ENCODE measurements at places on chromosomes 11 and 22. TPM values are rescaled to one million over a fixed set of nuclear protein-coding genes. Genes with fewer than 3 reads are reported as not detected.

MYOD1 gene
- not detected for total RNA-seq

CRYBB3 gene
- total RNA-seq: not detected

CD6 gene
- total RNA-seq: not detected

PLAAT5 gene
- total RNA-seq: 0.39 TPM

ELFN2 gene
- 0.13 TPM for total RNA-seq

C22orf42 gene
- not detected for total RNA-seq

OR52A1 gene
- not detected for total RNA-seq

FOSL1 gene
- total RNA-seq: 13.1 TPM

TMEM25 gene
- total RNA-seq: 15.0 TPM

FIBIN gene
- total RNA-seq: 6.0 TPM

RIMBP3C gene
- total RNA-seq: 0.32 TPM

MMP13 gene
- 5.7 TPM for total RNA-seq

KCNQ1OT1 gene
- 6.4 TPM for total RNA-seq

XKR3 gene
- total RNA-seq: not detected

TRIM6 gene
- total RNA-seq: 9.4 TPM

SCN4B gene
- 0.52 TPM for total RNA-seq

CACNA1I gene
- under 0.01 TPM for total RNA-seq

HOATZ gene
- total RNA-seq: not detected

CBLIF gene
- not detected for total RNA-seq

TAF1D gene
- total RNA-seq: 178 TPM

OR8K1 gene
- not detected for total RNA-seq

FOLR1 gene
- total RNA-seq: not detected

TMEM86A gene
- 1.6 TPM for total RNA-seq

OR2AG2 gene
- 0.39 TPM for total RNA-seq

NPTXR gene
- total RNA-seq: 2.6 TPM

BRSK2 gene
- under 0.01 TPM for total RNA-seq

CALCA gene
- total RNA-seq: 0.22 TPM

CCDC89 gene
- total RNA-seq: 5.7 TPM
